ENCODE measurements at places on chromosomes 1 and 21.

DNA sequence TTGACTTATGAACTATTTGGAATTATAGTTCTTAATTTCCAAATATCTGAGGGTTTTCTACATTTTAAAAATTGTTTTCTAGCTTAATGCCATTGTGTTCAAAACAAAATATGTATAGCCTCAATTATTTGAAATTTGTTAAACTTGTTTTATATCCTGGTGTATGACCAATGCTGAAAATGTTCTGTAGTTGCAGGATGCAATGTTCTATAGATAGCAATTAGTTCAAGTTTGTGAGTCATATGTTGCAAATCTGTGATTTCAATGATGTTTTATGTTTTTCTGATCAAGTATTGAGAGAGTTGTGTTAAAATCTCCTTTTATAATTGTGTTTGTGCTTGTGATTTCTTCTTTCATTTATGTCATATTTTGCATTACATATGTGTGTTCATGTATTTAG lies 517.5 kb downstream of the ADGRL2 start:
- peak; percentile 34 for DNase-seq

DNA sequence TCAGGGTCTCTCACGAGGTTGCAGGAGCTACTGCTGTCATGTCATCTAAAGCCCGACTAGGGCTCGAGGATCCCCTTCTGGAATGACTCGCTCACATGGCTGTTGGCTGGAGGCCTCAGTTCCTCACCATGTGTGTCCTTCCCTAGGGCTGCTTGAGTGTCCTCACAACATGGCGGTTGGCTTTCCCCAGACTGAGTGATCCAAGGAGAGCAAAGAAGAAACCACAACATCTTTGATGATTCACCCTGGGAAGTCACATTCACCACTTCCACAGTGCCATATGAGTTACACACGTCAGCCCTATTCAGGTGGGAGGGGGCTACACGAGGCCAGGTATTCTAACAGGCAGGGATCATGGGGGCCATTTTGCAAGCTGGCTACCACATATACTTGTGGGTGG lies 64.9 kb downstream of the FHAD1 start:
- DNase-seq: no peak

GRCh38 chr1:147673816-147674215 lies 3.5 kb upstream of the ACP6 start:
- no peak for DNase-seq

- DNase-seq: no peak
These were observed 27.2 kb downstream of the RASSF5 start for GRCh38 chr1:206534552-206534951.

DNA sequence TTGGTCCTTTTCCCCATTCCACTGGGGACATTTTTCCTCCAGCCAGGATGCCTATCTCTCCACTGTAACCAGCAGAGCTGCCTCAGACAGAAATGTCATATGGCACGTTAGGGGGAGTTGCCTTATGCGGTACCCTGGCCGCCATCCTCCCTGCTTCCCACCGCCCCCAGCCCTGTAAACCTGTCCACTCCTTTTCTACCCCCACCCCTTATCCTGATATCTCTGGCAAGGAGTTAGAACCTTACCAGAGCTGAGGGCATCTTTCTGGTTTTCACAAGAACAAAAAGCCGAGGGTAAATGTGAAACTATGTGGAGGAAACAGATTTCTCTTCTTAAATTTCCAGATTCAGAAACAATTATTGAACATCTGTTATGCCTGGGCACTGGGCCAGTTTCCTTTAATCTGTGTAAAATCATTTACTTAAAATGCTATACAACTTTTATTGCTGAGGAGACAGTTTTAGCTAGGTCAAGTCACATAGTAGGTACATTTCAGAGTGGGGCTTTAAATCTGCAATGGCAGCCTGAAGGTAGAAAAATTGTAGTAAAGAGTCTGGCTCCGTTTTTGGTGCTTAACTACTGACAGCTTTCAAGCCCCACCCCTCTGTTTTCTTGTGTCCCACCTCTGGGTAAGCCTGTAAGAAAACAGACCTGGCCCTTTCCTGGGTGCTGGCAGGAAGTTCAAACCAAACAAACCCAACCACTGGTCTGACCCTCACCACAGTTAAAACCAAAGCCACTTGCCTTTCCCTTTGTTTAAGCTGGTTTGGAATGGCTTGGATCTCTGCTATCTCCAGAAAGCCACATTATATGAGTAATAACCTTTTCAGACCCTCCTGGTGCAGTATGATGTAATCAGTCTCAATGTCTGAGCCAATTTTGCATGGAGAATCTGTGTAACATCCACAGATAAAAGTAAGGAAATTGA lies 319.0 kb downstream of the HHAT start:
- peak; percentile 77 for DNase-seq

DNA sequence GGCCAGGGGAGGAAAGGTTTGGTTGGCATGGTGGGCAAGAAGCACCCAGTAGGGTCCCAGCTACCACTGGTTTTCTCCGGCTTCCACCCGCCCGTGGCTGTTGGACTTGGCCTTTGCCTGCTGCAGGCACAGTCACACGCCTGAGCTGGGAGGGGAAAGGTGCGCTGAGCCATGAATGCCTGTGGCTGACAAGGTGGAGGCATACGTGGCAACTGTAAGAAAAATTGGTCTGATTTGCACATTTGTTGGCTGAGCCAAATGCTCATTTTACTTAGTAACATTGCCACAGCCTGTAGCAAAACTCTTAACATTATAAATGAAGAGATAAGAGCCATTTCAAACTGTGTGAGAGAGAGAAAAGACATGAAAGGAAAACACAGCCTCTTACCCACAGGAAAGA lies 191.6 kb downstream of the PTPRC start:
- no peak for DNase-seq

DNA sequence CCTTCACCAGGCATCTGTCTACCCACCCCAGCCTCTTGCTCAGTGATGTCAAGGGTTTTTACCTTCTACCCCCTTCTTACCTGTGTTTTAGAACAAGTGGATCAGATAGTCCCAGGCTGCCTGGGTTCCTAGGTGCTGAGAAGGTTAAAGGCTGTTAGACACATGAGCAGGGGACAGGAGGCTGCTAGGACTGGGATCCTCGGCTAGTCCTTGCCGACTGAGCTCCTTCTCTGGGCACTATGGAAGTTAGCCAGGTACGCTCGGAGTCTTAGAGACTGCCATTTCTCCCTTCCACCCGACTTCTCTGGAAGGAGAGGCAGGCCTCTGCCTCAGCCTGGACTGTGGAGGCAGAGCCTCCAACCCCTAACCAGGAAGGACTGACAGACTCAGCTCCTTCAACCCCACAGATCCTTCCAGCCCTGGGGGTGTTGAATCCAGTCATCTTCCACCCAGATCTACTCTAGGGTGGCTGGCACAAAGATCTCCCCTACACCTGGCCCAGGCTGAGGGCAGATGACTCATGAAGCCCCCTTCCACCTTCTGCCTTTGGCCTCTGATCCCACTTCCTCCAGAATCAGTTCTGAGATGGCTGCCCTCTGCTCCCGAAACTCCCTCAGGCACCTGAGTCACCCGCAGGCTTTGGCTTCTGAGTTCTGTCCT lies at the start of gene DYNLT4:
Gene DYNLT4 (minus strand): TSS at position 648 of the 660 bp plus-strand sequence. CDS start 683 bp downstream, outside the sequence.
- DNase-seq: no peak

DNA sequence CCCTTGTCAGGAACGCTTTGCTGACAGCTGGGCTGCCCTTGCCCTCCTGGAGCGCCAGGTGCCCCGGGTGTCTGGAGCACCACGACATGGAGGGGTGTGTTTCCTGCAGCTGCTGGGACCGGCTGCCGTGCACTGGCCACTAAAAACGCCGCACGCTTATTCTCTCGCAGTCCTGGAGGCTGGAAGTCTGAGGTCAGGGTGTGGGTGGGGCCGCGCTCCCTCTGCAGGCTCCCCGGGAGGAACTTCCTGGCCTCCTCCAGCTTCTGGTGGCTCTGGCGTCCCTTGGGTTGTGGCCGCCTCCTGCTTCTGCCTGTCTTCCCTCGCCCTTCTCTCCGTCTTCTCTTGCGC lies 28.0 kb upstream of the PLCH2 start:
- DNase-seq: no peak

DNA sequence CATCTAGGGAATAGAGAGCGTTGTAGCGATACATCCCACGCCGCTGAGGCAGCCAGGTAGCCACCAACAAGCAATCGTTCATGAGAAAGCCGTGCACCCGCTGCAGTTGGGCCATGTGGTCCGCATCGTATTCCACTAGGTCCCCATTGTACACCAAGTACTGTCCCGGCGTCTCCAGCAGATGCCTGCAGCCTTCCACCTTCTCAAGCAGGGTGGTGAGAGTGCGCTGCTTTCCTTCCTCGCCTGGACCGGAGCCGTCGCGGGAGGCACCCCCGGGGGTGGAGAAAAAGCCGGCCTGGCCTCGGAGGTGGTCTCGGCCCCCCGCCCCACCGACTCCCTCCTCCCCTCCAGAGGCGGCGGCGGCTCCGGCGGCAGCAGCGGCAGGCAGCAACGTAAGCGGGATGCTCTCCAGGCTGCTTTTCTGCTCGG lies 595 bp downstream of the EXOC8 start:
- no peak for DNase-seq

DNA sequence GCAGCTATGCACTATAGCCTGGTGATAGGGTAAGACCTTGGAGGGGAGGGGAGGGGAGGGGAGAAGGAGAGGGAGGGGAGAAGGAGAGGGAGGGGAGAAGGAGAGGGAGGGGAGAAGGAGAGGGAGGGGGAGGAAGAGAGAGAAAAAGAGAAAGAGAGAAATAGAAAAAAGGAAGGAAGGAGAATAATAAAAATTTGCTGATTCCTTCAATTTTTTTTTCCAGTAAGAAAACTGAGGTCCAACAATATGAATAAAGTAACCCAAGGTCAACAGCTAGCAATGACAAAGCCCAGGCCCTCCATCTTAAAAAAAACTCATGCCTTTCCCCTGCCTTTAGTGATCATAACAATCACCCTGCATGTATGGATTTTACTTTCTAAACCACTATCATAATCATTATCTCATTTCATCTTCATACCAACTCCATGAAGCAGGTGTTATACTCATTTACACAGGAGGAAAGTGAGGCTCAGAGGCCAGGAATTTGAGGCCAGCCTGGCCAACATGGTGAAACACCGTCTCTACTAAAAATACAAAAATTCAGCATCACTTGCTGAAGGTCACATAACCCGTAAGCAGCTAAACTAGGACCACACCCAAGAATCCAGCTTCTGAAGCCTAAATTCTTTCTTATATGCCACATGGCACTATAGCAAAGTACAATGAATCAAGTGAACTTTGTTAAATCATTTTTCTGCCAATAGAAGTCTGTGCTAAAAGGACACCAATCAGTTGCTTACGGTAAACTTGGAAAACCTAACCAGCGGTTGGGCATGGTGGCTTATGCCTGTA lies 23.4 kb upstream of the BRDT start:
- no peak for DNase-seq

- DNase-seq: no peak
These were observed 128.6 kb downstream of the FAF1 start for GRCh38 chr1:50831300-50832061.
